Large intestine (tissue), 12 donors: ENCODE measurements at places on chromosomes 1 and 21.

DNA sequence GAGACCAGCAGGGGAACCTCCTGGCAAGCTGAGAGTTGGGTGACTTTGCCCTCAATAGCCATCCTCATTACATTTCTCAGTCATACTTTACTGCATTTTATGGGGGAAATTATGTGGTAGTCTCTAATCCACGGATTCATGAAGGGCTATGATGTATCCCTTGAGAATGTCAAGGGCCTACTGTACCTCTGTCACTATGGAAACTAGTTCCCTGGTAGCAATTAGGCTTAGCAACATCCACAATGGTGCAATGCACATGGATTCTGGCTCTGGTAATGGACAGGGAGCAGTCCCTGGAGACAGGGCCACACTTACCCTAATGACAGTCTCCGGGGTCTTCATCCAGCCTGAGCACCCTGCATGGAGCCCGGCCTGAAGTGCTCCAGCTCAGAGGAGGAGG lies 26.5 kb downstream of the LRRN2 start:
- no peak for DNase-seq

GRCh38 chr1:169259816-169260215 lies 107.8 kb downstream of the NME7 start:
- DNase-seq: no peak

GRCh38 chr1:110234691-110235090 lies 24.6 kb downstream of the KCNC4 start:
- no peak for DNase-seq

DNA sequence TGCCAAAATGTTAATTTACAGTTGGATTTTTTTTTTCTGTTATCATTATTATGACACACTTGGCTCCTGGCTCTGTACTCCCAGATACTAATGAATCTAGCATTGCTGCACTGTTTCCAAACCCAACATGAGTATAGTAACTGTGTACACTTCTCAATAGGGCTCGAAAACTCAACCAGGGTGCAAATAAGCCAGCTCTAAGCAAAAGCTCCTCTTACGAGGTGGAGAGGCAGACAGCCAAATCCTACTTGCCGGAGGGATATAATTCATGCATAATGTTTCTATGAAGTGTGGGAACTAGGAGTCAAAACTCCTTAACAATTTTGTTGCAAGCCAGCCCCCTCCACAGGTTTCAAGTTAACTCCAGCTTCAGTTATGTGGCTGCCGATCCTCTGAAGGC lies 510.4 kb upstream of the ZP4 start:
- no peak for DNase-seq

DNA sequence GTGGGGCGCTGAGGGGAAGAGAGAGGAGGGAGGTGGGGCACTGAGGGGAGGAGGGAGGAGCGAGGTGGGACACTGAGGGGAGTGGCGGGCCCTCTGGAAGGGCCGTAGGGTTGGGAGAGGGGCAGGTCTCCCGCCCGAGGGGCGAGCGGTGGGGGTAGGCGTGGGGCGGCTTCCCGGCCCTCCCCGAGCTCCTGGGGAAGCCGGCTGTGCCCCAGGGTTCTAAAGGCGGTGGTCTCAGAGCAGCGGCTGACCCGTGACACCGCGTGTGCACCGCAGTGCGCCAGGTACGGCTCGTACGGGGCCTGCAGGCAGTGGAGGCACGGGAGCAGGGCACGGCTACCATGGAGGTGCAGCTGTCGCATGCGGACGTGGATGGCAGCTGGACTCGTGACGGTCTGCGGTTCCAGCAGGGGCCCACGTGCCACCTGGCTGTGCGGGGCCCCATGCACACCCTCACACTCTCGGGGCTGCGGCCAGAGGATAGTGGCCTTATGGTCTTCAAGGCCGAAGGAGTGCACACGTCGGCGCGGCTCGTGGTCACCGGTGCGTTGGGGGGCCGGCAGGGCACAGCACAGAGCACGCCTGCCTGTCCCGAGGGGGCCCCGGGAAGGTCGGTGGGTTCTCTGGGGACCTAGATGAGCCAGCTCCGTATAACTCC lies 68.5 kb downstream of the OBSCN start:
- peak; percentile 19 for DNase-seq

DNA sequence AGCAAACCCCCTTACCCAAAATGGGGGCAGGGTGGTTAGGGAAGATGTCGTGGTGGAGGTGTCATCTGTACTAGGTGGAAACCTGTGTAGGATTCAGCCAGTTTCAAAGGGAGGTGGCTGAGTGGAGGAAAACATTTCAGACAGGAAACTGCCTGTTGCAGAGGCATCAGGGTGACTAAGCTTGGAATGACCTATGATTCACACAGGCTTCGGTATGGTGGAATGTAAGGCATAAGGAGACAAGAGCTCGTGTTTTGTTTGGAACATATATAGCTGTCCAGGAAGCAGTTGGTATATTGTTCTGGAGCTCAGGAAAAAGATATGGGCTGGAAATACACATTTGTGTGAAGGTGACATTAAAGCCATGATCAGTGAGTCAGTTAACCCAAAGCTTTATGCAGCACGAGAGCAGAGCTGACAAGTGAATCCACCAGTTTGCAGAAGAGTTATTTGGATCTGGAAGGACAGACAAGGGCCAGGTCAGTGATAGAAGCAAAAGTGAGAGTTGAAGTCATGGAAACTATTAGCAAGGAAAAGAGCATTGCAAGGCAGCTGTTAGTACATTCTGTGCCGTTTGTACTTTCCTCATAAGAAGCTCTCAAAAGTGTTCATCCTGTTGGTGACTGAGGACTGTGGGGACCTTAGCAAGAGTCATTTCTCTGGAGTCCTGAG lies 12.2 kb downstream of the UTP25 start:
- peak; percentile 40 for DNase-seq

- DNase-seq: no peak
These were observed 63.6 kb downstream of the DMAP1 start for GRCh38 chr1:44276901-44277300.

GRCh38 chr1:5632814-5633213 lies 359.4 kb downstream of the NPHP4 start:
- DNase-seq: no peak

GRCh38 chr1:201902198-201902597 lies 13.5 kb downstream of the SHISA4 start:
- no peak for DNase-seq

DNA sequence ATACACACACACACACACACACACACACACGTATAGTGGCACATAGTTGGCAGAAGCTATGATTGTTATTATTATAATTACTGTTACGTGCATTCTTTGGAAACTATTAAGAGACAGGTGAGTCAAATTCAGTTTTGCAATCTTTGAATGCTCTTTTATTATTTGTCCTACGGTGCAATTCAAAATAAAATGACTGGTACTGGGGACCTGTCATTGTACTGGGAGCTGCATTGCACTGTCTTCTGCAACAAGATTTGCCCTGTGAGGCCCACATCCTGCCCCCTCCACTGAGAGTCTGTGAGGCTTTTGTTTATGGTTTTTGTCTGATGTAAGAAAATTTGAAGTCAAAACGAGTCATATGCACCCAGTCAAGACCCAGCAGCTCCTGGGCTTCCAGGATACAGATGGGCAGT lies 1.9 kb downstream of the LY9 start:
- no peak for DNase-seq

DNA sequence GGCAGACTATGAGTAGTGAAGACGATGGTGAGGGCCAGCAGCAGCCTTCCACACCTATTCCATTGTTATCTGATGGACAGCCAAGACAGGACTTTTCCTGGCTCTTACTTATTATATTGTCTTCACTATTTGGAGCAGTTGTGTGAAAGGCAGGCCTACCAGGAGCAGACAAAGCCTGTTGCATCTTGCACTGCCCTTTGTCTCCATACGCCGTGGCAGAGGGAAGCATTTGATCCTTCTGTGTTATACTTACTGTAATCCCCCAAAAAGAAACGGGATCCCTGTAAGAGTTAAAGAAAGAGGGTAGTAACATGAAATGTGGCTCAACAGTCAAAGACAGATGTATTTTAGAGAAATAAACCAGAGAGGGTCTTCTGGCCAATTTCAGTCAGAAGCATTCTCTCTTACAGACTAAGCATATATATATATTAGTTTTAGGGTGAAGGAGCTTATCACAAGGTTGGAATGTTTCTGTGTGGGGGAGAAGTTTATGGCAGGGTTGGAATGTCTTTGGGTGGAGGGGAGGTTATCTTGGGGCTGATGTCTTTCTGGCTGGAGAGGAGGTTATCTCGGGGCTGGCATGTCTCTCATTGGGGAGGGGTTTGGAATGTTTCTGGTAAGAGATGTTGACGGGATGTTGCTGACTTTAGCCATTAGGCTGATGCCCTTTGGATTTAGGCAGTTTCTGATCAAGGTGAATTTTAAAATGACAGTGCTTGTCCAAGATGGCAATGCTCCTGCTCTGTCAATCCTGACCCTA lies 23.4 kb upstream of the HSD3B1 start:
- no peak for DNase-seq
